ENCODE measurements at places on chromosomes 12 and 14.

GRCh38 chr14:76720382-76720813, 40.9 kb upstream of the VASH1 start:
- no peak for DNase-seq

DNA sequence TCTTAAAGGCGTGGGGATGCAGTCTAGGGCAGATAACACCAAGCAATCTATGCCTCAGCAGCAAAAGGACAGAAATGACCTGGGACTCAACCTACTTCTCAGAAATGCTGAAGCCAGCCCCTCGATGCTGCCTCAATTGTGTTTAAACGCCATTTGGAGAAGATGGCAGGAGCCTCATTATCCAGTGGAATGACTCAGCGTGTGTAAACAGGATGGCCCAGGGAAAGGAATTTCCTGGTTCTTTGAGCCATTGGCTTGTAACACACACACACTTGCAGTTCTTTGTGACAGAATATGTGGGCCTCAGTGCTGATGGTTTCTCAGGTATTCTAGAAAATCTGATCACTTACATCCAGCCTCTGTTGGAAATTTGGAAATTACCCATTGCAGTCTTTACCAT, 154.3 kb downstream of the NTF3 start:
- DNase-seq: no peak

- DNase-seq: no peak
Observed at GRCh38 chr14:70972107-70972976, 65.1 kb downstream of the PCNX1 start.

DNA sequence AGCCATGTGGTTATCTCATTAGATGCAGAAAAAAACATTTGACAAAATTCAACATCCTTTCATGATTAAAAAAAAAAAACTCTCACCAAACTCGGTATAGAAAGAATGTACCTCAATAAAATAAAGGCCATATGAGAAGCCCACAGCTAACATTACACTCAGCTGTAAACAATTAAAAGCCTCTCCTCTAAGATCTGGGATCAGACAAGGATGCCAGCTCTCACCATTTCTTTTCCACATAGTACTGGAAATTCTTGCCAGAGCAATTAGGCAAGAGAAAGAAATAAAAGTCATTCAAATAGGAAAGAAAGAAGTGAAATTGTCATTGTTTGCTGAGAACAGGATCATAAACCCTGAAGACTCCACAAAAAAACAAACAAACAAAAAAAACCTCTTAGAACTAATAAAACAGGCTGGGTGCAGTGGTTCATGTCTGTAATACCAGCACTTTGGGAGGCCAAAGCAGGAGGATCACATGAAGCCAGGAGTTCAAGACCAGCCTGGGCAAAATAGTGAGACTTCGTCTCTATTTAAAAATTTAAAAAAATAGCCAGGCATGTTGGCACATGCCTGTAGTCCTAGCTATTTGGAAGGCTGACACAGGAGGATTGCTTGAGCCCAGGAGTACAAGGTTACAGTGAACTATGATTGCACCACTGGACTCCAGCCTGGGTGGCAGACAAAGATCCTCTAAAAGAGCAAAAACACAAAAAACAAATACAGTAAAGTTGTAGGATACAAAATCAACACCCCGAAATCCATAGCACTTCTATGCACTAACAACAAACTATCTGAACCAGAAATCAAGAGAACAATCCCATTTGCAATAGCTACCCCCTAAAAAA, 114.4 kb downstream of the FOXA1 start:
- no peak for DNase-seq

DNA sequence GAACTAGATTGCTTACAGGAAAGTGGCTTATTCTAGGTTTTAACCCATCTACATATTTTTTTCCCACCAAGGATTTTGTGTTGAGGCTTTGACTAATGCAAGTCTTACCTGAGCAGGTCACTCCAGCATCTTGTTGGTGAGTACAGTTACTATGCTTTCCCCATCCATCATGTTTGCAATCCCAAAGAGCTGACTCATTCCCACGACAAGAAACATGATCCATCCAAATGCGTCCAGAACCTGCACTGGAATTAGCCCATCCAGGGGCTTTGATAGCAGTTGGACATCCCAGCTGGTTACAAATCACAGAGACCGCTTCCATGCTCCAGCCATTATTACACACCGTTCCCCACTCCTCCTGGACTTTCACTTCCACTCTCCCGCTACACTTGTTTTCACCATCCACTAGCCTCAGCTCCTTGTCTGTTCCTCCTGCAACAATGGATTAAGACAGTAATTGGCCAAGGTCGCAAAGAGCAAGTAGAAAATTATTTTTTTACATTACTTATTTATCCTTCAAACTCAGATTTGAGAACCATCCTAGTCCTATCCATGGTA, 2.5 kb downstream of the CD163 start:
- DNase-seq: no peak

- DNase-seq: no peak
Observed at GRCh38 chr12:99110868-99111267, 465.8 kb downstream of the APAF1 start.

GRCh38 chr12:27530157-27530922, 6.3 kb downstream of the PPFIBP1 start:
- no peak for DNase-seq

DNA sequence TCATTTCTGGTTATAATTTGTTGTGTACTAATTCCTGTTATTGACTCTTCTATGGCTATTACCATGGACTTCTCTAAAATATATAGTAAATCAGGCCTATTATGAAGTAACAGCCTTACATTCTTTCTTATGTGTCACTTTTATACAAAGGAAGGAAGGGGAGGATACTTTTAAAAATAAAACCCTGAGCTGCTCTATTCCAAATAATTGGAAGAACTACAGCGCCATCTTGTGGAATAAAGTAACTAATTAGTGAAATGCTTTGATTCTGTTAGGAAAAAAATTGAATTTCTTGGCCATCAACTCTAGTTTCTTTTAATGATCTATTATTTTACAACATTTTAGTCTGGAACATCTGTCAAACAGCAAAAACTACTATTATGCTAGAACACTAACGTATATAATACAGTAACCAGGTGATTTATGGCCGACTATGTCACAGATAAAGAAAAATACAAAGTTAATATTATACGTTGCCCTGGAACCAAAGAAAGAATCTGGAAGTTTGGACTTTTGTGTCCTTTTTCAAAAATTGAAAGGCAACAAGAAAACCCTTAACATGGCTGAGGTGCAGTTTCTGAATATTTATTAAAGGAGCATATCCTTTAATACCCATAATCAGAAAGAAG, 55.0 kb upstream of the NELL2 start:
- no peak for DNase-seq

GRCh38 chr14:56154321-56154720, 36.1 kb downstream of the PELI2 start:
- DNase-seq: no peak

DNA sequence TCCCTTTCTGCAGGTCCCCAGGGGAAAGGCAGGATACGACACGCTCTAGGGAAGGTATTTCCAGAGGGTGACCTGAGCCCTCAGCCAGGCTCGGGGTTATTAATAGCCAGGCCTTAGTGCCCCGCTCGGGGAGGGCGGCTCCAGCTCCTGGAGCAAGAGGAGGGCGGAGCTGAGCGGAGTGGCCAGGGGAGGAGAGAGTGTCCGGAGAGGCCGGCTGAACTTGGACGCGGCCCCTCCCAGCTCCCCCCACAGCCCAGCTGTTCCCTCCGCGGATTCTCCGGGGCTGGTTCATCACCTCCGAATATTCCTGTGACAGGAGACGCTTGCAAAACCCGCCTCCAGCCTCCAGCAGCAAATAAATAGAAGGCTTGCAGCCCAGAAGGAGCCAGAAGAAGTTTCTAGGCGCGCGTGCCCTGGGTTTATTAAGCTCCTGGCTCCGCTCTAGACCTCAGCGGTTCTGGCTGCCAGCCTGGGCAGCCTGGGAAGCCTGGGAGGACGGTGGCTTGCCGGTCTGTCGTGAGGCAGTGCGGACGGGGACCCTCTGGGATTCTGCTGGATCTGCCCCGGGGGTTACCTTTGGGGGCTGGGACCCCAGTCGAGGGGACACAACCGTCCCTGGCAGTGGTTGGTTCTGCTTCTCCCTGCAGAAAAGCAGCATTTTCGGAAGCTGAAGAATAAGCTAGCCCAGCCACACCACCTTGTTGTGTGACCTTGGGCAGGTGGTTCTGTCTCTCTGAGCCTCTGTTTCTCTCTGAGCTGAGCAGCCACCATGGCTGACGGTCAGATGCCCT, at the start of gene HSPB8:
Gene HSPB8 (plus strand): TSS at position 388 of the 791 bp plus-strand sequence. CDS start 382 bp downstream, at position 770.
- DNase-seq: no peak

DNA sequence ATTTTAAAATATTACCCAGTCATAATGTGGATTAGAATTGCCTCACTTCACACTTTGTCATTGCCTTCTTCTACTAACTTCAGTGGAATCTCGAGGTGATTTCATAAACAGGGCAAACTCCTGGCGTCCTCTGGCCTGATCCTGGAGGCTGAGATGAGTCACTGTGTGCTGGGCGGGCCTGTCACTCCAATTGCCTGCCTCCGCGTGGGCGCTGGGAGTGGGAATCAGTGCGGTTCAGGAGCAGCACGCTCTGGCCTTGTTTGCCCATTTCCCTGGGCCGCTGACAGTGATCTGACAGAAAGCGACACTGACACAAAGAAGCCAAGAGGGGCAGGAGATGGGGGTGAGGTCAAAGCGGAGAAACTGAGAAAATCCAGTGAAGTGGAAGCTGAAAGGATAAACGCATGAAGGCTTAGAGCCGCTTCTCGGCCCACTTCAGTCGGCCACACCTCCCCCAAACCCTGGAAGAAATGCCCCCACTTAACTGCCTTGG, 29.7 kb downstream of the LGR5 start:
- DNase-seq: no peak

GRCh38 chr12:49524660-49525324, 14.0 kb upstream of the KCNH3 start:
- no peak for DNase-seq

DNA sequence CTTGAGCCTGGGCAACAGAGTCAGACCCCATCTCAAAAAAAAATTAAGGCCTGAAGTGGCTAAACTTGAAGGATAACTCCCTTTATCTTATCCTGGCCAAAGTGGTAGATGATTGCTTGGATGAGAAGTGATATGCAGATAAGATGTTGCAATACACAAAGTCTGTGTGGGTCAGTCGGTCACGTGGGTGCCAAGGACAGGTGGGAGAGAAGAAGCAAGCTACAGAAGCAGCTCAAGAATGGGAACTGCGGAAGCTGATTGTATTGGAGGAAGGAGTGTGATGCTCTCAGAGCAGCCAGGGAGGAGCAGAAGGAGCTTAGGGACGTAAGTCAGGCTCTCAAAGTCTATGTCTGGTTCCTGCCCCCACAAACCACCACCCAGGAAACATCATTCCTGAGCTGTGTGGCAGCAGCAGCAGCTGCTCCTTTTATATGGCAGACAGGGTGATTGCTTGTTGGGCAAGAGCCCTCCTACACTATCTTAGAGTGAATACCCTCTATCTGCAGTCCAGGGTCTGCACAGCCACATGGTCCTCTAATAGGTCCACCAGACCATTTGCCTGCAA, 54.5 kb downstream of the ATP2A2 start:
- DNase-seq: no peak
